ENCODE measurements at places on chromosomes 6 and 20.

DNA sequence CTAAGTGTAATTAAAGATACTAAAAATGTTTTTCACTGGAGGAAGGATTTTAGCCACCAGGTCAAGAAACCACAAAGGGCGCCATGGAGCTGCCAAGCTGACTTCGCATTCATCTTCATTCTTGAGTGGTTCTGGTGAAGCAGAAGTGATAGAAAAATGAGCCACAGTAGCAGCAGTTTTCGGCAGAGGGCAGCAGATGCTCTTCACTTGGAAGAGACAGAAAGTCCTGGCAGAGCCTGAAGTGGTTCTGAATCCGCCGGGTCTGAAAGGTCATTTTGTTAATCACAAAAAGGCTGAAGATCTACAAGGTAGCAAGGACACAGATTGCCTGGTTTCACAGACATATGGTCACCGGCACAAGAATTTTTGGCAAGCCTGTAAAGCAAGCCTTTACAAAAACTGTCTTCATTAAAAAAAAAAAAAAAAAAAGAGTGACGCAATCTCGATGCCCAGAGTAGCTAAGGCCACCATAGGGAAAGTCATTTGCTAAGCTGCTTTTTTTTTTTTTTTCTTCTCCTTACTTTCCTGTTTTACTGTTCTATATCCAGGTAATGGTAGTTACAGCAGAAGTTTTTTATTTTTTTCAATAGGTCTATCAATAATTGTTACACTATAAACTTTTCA, 345.1 kb upstream of the AGPAT4 start:
- DNase-seq: no peak

DNA sequence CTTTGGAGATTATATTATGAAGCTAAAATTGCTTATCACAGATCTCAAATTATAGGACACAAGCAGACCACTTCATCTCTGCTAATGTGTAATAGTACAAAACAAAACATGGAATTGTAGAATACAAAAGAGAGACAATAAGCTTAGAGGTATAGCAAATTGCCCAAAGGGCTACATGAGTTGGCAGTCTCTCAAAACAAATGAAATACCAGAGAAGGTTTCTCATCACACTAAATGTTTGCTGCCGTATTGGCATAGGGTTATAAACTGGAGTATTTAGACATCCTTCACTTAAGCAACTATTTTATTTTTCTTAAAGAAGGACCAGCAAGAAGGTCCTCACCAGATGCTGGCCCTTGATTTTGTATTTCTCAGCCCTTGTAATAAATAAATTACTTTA, 5.9 kb upstream of the EYA4 start:
- no peak for DNase-seq

GRCh38 chr6:139712830-139713229, 338.4 kb upstream of the CITED2 start:
- no peak for DNase-seq

- no peak for DNase-seq
Observed at GRCh38 chr6:106534004-106534403, 95.3 kb downstream of the RTN4IP1 start.

- no peak for DNase-seq
Observed at GRCh38 chr6:77470983-77471382, 7.7 kb upstream of the HTR1B start.

- DNase-seq: no peak
Observed at GRCh38 chr20:50151034-50151743, 2.3 kb downstream of the PEDS1 start.

DNA sequence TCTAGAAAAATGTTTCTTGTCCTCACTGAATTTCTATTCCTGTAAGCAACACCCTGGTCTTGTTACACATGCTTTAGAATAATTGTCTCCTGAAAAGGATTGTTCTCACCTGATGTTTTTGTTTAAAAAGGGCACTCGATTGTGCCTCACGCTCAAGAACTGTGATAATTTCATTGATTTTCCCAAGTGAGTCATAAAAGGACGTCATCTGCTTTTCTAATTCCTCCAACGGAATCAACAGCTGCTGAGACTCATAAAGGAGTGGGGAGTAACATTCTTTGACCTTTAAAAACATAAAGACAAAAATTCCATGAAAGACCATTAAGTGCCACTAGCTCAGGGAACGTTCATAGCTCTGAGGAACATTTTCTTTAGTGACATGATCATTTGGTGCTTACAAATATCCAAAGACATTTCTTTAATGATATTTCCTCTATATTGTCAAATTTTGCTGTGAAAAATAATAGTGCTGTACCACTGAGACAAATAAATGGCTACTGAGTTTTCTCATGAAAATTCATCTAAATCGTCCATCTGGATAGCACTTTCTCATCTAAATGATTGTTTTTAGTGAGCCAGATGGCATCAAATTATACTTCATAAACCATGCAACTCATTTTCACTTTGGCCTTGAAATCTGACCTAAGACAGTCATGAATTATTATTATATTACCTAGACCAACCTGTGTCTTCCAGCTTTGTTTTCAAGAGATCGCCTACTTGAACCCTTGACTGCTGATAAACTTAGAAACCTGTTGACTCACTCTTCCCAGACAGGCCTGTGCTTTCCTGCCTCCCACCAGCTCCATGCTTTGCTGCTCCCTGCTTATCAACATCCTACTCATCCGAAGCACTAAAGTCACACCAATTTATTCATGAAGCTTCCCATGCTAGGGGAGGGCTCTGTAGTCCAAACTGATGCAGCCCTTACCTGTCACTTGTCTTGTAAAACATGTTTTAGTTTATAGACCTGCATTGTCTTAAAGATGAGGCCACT, 178.2 kb downstream of the SYNE1 start:
- no peak for DNase-seq

- peak; percentile 21 for DNase-seq
Observed at GRCh38 chr6:146543211-146543939, at the start of gene RAB32. RAB32 (plus strand) TSS chr6:146543833; CDS start chr6:146543872, 39 bp downstream.

GRCh38 chr6:158041370-158041769, 59.7 kb downstream of the SYNJ2 start:
- no peak for DNase-seq

DNA sequence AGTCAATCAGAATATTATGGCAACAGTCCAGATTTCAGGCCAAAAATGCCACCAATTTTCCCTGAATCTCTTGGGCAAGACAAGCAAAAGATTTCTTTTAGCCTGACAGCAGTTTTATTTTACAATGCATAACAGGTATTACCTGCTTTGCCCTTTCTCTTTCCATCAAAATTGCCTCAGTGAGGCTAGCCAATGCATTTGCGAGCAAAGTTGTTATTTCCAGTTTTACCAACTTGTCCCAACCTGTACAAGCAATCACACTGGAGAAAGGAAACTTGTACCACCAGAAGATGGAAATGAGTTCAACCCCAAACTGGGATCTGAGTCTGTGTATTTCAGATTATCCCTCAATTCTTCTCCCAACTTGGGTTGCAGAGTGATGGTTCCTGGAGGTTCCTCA, 279.9 kb upstream of the CDYL start:
- DNase-seq: no peak

GRCh38 chr6:7200598-7201443, 93.1 kb downstream of the RREB1 start:
- DNase-seq: no peak

DNA sequence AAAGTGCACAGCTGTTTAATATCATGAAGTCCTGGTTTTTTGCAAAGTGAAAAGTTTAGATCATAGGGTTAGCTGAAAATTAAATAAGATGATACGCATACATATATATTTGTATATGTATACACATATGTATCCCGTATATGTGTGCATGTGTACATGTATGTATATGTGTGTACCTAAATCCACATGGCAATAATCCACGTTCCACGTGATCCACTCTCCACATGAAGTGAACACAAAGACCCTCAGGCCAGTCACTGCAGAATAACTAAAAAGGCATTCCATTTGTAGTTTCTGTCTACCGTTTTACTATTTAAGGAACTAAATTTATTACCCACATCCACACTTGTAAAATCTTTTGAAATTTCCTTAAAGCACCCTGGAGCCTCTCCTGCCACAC, 294.9 kb downstream of the FOXA2 start:
- no peak for DNase-seq

DNA sequence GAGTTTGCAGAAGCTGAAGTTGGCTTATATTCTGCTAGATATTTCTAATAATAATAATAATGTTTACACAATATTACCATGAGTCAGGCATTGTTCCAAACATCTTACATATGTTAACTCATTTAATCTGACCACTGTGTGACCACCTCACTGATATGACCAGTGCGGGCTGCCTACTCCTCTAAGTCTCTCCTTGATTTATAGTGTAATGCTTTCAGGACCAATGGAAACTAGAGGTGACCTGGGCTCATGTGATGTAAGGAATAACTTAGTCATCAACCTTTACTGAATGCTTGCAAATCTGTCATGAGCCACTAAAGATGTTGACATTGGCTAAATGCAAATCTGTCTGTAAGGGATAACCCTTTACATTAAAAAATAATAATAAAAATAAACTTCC, 51.1 kb upstream of the GPR6 start:
- DNase-seq: no peak

DNA sequence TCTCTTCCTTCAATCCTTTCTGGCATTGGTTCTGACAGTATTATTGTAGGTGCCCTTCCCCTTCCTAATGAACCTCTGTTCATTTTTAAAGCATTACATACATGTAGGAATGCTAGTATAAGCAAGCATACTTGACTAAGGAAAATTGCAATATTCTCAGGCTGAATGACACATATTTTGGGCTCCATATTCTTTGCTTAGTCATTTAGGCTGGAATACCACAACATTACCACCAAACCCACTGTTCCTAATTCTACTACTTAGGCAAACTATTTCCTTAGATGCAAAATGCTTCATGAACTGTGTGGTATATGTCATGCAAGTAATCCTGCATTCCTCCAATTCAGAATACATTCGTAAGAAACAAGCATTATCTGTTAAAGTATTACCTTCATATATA, 113.9 kb downstream of the PRDM1 start:
- DNase-seq: no peak

DNA sequence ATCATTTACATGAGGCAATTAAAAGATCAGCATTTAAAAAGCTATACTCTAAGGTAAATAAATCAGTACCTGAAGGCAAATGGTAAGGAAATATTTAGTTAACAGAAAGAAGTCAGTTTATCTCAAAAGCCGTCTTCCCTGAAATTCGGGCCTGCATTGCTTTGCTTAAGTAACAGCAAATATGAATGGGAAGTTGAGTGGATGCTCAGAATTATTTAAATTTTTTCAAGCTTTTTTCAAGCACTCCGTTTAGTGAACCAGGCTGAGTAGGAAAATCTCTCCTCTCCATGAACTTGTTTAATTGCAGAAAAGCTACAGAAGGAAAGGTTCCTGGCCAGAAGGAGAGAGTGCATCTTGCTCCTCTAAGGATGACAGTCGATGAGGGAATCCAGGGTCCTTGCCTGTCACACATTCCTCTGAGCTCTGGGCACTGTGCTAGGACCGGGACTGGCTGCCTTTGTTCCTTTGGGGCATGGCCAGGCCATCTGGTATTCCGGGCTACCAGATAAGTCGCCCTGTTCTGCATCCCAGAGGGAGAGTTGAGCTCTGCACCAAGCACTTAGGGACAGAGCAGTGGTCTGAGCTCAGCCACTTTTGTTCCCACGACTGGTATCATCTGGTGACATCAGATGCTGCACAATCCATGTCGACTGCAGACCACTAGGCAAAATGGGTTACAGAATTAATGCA, 77.6 kb downstream of the RIN2 start:
- no peak for DNase-seq

GRCh38 chr20:38021087-38021772, 12.0 kb downstream of the TTI1 start:
- DNase-seq: no peak

DNA sequence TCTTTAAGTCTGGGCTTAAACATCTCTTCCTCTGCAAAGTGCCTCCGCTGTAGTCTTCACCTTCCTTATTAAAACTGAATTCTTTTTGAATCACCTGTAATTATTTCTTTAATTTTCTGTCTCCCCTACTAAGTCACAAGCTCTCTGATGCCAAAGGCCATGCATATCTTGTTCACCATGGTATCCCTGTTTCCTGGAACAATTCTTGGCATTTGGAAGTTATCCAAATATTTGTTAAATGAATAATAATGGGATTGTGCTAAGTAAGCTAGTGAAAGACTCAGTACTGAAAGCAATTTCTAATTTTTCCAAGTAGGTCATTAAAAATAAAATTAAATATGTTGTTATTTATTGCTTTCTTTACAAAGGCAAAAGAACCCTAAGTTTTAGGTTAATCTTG, 12.2 kb downstream of the SNAP91 start:
- no peak for DNase-seq

- DNase-seq: no peak
Observed at GRCh38 chr6:113634352-113635163, 222.6 kb upstream of the MARCKS start.

- DNase-seq: no peak
Observed at GRCh38 chr6:148932731-148933130, 185.9 kb downstream of the UST start.

DNA sequence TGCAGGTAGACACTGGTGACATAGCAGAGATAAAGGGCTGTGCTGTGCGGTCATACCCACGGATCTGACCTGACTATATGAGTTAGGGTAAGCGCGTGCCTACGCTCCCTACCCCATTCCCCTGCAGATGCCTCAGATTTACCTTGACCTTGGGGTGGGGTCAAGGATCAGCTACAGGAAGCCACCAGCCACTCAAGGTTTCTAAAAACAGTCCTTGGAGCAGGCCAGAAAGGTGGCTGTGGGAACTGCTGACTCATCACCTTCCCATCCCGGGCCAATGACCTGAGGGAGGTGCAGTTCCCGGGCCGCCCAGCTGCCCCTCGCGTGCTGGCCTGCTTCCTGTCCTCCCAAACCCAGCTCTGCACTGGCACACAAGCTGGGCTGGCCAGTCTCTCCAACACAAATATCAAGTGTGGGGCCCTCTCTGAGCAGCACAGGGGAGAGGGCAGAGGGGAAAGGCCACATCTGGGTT, 23.0 kb downstream of the KCNK5 start:
- no peak for DNase-seq

DNA sequence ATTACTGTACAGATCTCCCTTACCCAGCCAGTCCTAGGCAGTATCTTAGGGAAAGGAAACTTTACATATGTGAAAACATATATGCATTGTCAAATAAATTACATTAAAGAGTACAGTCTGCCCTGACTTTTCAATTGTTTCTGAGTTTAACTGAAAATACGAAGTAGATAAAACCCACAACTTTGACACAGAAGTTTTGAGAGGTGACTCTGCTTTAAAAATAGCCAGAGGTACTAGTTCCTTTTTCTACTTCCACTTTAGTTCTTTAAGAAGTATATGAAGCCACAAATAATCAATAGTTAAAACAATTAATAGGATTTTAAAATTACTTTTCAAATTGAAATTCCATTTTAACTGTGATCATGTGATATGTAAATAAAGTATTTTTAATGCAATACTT, 62.9 kb downstream of the BMP5 start:
- DNase-seq: no peak

- no peak for DNase-seq
Observed at GRCh38 chr20:56987986-56988385, 278.5 kb downstream of the BMP7 start.

- DNase-seq: no peak
Observed at GRCh38 chr20:20036756-20037155, 15.5 kb downstream of the CRNKL1 start.

GRCh38 chr6:50791900-50792508, 26.7 kb upstream of the TFAP2B start:
- peak; percentile 58 for DNase-seq
